ENCODE measurements at places on chromosomes 5 and 9.

DNA sequence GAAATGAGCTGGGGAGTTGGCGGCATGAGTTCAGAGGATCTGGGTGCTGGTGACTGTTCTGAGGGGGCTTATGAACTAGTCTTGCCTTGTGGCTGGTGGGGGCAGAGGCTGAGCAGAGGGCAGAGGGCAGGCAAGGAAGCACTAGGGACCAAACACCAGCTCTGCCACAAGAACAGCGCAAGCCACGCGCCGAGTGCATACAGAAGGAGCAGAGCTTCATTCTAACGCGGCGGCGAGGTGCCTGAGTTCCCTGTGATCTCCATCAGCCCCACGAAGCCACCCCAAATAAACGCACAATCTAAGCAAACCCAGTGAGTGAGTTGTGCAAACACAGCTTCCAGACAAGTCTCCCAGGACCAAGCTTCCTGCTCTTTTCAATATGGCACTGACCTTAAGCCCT is 110.6 kb upstream of the ALDH1B1 start:
- no peak for DNase-seq

- DNase-seq, result no peak
These were observed 15.2 kb upstream of the NR5A1 start for GRCh38 chr9:124522121-124523098.

DNA sequence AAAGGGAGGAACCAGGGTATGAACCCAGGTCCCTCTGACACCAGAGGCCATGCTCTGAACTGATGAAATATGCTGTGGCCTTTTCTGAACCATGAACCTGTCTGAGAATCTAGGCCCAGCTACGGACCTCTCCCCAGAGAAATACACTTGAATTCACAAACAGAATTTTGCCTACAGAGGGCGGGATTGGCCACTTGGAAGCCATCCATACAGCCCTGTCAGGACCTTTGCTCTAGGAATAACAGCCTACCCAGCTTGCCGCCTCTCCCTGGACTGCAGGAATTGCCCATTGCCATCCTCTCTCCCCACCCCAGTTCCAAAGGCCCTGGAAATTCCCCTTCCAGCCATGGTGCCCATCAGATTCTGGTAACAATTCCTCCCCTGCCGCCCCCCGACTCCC is 26.6 kb downstream of the MORN5 start:
- DNase-seq, result no peak

DNA sequence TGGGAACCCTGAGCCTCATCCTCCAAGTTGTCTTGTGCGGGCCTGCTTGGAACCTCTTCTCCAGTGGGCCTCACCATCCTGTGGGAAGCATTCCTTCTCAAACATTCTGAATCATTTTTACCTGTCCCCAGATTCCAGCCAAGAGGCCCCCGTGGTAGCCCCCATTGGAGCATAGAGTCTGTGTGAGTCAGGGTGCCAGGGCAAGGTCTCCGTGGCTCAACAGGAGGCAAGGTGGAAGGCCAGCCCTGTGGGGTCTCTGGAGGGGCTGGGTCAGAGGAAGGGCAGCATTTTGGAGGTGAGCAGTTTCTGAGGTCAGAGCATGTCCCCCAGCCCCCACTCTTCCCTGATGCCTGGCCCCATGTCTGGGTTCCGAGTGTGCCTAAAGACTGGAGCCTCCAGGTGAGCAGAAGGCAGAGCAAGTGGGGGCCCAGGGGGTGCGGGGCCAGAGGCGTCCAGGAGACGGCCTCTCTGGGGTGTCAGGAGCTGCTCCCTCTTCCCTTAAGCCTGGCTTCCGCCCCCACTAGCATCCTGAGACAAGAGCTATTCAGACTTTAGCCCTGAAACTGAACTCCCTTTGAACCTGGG is 2.1 kb downstream of the CACNA1B start:
- DNase-seq, result no peak

GRCh38 chr9:88653406-88653805 is 118.4 kb downstream of the NXNL2 start:
- DNase-seq, result no peak

DNA sequence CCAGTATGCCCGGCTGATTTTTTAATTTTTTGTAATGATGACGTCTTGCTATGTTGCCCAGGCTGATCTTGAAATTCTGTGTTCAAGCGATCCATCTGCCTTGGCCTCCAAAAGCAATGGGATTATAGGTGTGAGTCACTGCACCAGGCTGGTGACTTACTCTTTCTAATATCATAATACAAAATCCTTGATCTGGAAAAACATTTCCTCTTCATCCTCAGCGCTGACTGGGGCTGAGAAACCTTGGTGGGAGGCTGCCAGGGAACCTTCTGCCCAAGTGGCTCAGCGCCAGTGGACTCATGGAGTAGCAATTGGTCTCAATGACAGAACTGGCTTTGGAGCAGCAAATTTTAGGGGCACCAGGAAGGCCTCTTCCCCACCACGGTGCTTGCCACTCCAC is 17.5 kb upstream of the SEMA4D start:
- no peak for DNase-seq

- no peak for DNase-seq
These were observed 186.7 kb upstream of the SLC24A2 start for GRCh38 chr9:19975499-19975898.

DNA sequence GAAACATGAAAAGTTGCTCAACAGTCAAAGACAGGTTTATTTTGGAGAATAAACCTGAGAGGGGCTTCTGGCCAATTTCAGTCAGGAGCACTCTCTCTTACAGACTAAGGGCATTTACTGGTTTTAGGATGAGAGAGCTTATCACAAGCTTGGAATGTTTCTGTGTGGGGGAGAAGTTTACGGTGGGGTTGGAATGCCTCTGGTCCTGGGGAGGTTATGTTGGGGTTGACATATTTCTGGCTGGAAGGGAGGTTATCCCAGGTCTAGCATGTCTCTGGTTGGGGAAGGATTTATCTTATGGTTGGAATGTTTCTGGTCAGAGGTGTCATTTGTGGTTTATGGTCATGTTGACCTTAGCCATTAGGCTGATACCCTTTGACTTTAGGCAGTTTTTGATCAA is 1867.3 kb downstream of the EFNA5 start:
- no peak for DNase-seq

- no peak for DNase-seq
These were observed 26.6 kb upstream of the PIP5K1B start for GRCh38 chr9:68678430-68678829.

- DNase-seq, result no peak
These were observed 987.0 kb downstream of the NR2F1-AS1 start for GRCh38 chr5:92594031-92594430.

GRCh38 chr9:2082772-2083171 is 67.6 kb downstream of the SMARCA2 start:
- DNase-seq, result no peak

- no peak for DNase-seq
These were observed 16.0 kb downstream of the ZNF462 start for GRCh38 chr9:106878934-106879333.

GRCh38 chr5:102801371-102801770 is 46.3 kb downstream of the PAM start:
- no peak for DNase-seq

GRCh38 chr9:113774963-113775362 is 101.1 kb upstream of the ZNF618 start:
- no peak for DNase-seq
